ENCODE measurements at places on chromosomes 6 and 20.

DNA sequence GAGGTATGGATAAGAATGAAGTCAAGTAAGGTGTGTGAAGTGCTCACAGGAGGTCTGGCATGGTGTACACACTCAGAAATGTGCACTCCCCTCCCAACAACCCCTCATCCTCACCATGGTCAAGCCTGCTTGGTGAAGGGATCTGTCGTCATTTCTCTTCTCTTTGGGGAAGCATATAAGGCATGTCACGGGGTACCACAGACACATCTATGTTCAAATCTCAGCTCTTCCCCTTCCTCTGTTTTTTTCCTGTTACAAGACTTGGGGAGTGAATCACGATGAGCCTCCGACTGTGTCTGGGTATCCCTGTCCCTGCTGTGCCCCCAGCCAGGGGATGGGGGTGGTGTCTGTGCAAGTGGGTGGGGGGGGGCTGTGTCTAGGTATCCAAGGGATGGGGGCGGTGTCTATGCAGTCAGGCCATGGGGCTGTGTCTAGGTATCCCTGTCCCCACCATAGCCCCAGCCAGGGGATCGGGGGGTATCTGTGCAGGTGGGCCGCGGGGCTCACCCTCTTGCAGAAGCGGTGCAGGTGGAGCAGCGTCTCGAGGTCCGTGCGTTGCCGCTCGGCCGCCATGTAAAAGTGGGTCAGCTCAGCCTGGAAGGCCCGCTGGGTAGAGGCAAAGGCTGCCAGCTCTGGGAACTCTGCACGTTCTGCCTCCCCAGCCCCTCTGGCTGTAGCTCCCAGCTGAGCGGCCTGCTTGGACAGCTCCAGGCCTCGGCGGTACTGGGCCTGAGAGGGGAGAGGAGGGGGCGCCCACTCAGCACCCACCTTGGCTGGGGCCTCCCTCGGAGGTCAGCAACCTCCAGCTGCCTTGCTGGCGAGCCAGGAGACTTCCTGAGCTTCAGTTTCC is 43.6 kb downstream of the KIAA1755 start:
- DNase-seq: no peak

GRCh38 chr6:15675536-15676220 is 12.8 kb upstream of the DTNBP1 start:
- DNase-seq: no peak

DNA sequence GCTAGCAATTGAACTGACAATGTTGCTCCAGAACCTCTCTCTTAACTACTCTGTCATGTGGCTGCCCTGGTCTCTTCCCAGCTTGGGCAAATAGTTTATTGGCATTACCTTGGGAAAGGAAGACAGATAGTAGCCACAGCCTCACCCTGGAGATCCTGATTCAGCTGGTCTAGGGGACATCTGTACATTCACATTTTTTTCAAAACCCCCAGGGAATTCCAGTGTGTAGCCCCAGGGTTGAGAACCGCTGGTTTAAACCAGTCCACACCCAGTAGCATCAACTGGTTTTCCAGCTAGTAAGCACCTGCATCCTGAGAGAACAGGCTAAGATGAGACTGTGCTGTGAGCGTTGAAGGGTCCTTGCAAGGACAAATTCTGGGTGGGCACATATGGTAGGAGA is 9.6 kb downstream of the SCUBE3 start:
- DNase-seq: no peak

- no peak for DNase-seq
These were observed 1309.0 kb downstream of the EPHA7 start for GRCh38 chr6:92110403-92110802.

GRCh38 chr6:21219856-21220255 is 373.7 kb upstream of the SOX4 start:
- no peak for DNase-seq

- no peak for DNase-seq
These were observed 53.5 kb upstream of the AKAP12 start for GRCh38 chr6:151186306-151186705.

DNA sequence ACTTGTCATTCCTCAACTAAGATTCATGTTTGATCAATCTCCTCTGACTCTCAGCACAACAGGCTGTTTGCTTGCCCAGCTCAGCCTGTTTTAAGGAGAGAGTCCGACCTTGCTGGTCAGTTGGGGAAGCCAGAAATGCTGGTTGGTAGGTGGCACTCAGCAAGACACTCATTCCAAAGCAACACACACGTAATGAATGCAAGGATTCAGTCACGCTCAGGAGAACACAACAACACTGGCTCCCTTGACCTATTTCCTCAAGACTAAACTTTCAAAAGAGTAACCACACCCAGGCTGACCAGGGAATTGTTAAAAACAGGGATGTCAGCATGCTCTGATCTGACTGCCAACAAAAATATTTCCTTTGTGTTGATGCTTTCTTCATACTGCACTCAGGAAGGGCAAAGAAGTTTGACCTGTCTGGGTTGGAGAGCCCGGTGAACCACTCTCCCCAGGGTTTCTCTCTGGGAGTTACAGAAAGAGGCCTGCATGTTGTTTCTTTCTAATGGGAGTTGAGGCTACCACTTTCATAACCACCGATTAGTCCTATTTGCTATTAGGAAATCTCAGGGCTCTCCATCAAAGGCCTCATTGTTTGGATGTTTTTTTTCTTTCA is 25.6 kb upstream of the PREP start:
- DNase-seq: no peak

GRCh38 chr6:49097116-49097515 is 365.9 kb downstream of the MMUT start:
- DNase-seq: no peak

DNA sequence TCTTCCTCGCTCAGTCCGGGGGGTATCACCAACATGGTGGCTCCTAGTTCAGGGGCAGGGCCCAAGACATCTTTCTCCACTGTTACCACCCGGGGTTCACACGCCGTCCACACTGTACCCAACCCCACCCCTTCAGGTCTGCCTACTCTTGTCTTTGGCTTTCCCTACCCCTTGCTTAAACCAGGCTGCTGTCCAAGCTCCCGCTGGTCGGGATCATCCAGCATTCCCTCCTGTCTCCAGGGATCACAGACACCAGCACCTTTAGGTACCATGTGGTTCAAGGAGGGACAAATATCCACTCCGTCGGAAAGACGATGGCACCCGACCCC is 395 bp downstream of the NELFE start:
- no peak for DNase-seq

DNA sequence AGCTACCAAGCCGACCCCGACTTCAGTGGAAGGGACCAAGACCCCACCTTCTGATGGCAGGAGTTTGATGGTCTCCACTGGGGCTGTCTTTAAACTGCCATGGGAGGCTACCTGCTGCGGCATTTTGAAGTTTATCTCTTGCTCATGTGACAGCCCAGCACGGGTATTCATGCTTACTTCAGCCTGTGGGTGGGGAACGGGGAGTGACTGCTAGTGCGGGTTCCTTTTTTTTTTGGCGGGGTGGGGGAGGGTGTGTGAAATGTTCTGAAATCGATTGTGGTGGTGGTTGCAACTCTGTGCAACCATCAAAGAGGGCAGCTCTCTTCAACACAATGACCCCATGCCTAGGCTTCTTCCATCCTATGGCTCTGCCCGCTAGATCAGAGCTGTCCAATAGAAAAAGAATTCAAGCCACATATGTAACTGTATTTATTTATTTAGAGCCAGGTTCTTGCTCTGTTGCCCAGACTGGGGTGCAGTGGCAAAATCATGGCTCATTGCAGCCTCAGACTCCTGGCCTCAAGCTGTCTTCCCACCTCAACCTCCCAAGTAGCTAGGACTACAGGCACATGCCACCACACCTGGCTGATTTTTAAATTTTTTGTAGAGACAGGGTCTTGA is 53.7 kb downstream of the PPP1R16B start:
- peak; percentile 60 for DNase-seq

GRCh38 chr6:120671519-120671918 is 662.8 kb downstream of the TBC1D32 start:
- DNase-seq: no peak

- no peak for DNase-seq
These were observed 44.8 kb downstream of the MRAP2 start for GRCh38 chr6:84078335-84078734.

- no peak for DNase-seq
These were observed 420 bp downstream of the SOX4 start for GRCh38 chr6:21593927-21594415.

- peak; percentile 10 for DNase-seq
These were observed 785 bp upstream of the THBD start for GRCh38 chr20:23050076-23050838.

DNA sequence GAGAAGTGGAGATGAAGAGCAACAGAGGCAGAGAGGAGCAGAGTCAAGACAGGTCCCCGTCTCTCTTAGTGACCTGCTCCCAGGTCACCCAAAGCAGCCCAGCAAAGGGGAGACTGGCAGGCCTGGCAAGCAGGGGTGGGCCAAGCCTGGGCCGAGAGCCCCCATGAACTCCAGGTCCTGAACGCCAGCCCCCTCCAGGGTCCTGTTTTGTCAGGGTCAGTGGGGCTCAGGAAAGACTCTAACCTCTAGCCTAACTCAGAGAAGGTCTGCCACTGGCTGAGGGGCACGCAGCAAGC is 1.2 kb downstream of the NECAB3 start:
- no peak for DNase-seq

GRCh38 chr20:50110141-50111047 is 2.6 kb downstream of the UBE2V1 start:
- DNase-seq: peak; percentile 60

- no peak for DNase-seq
These were observed 154.1 kb downstream of the GJA10 start for GRCh38 chr6:90048206-90048967.

GRCh38 chr6:44079672-44080071 is 47.6 kb downstream of the MRPL14 start:
- no peak for DNase-seq

- no peak for DNase-seq
These were observed 1.9 kb upstream of the TPD52L1 start for GRCh38 chr6:125151700-125152099.

DNA sequence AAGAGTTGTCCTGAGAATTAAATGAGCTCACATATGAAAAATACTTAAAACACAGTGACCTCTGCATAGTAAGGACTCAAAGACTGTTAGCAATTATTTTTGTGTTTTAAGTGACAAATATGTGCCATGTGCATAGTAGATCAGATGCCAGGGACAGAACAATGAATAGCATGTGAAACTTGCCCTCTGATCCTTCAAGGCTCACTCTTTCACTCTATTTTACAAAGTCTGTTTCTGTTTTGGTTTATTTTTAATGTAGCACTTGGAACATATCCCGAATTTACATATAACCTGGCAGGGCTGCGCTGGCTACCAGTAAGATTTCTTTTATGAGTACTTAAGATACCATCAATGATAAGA is 135.5 kb upstream of the TNFAIP3 start:
- no peak for DNase-seq

GRCh38 chr6:12149944-12150510 is 137.9 kb downstream of the HIVEP1 start:
- no peak for DNase-seq

DNA sequence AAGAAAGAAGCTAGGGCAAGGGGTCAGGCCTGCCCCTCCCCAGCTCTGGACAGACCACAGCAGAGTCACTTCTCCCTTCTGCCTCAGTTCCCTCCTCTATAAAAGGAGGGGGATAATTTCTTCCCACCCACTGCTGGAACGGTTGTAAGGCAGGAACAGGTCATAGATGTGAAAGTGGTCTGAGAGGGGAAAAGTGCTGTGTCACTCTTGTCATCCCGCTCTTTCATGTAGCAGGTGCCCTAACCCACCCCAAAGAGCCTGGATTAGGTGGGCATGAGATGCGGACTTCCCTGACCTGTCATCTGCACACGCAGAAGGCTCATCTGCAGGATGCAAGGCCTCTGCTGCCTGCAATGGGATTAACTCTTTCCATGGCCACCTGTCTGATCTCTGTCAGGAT is 218.2 kb upstream of the LRFN2 start:
- no peak for DNase-seq

- DNase-seq: no peak
These were observed 188.2 kb upstream of the FOXQ1 start for GRCh38 chr6:1123386-1124375.

- no peak for DNase-seq
These were observed 197.2 kb downstream of the KIF6 start for GRCh38 chr6:39527792-39528564.

DNA sequence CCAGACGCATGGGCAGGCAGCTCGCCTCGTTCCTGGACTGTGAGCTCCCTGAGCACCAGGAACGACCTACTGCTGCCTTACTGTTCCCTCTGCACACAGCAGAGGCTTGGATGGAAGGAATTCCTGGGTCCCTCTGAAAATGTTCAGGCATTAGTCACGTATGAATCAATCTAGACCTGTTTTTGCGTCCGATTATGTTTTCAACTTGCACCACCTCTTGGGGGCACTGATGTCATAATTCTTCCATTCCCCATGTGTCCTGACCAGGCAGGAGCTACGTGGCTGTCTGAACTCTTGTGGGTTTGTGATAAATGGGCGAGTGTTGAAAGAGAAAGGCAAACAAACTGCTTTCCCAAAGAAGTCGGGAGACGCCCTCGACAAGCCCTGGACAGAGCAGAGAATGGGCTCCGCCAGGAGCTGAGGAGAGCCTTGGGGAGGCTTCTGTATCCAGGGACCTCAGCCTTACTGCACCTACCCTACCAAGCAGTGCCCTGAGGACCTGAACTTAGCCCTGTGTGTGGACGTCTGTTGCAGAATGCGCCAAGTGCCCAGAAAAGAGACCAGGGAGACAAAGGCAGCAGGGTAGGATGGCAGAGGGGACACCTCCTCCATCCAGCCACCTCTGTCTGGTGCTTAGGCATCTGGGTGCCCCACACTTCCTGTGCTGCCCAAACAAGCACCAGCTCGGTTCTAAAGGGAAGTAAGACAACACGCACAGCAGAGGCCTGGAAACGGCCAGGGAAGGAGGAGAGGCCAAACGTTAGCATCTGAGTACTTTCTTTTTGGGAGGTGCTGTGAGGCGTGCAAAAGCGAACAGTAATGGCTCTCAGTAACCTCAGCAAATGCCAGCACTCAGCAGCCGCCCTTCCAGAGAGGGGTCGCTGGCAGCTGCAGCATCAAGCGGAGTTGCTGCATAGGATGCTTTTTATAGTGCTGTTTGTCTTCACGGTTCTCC is 124.2 kb downstream of the LY86 start:
- DNase-seq: no peak

GRCh38 chr6:11142296-11143027 is 30.9 kb upstream of the ERVFRD-1 start:
- no peak for DNase-seq

GRCh38 chr20:57031867-57032355 is 234.5 kb downstream of the BMP7 start:
- no peak for DNase-seq

DNA sequence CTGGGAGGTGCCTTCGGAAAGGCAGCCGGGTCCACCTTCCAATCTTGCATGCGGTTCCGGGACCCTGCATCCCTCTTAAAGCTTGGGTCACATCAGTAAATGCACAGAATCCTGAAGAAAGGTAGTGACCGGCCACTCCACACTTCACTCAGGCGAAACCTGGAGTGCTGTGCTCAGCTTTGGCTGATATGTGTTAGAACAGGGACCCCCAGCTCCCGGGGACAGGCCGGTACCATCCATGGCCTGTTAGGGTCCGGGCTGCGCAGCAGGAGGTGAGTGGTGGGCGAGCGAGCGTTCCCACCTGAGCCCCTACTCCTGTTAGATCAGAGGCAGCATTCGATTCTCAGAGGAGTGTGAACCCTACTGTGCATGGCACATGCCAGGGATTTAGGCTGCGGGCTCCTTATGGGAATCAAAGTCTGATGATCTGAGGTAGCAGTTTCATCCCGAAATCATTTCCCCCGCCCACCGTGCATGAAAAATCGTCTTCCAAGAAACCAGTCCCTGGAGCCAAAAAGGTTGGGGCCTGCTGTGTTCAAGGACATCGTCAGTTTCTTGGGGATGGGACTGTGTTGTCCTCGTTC is 143.0 kb downstream of the ERMARD start:
- DNase-seq: no peak

GRCh38 chr6:32181915-32182529 is 2.0 kb downstream of the AGER start:
- DNase-seq: no peak

- no peak for DNase-seq
These were observed 101.5 kb upstream of the SLC24A3 start for GRCh38 chr20:19110881-19111460.

Measured in CD4-positive, alpha-beta T cell treated with Interferon gamma for 1 hour (primary cell).